ENCODE measurements at places on chromosomes 16 and 17.
A peak's percentile ranks its signal among the peaks of the same experiment; 100 is the strongest.

DNA sequence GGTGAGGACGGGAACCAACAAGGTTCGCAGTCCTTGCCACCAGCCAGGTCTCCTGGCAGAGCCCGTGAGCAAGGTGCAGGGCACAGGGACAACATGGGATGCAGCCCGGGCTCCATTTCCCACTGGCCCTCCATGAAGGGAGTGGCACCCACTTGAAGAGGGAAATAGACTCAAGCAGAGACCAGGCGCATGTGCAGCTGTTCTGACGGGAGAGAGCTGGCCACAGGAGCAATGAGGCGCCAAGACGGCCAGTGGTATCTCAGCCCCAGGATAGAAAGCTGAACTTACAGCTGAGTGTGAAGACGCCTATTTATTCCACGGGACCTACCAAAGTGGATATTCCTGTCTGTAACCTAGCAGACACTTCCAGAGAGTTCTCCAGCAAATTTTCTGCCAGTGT, 8.2 kb upstream of the FOXJ1 start:
- DNase-seq, result no peak

DNA sequence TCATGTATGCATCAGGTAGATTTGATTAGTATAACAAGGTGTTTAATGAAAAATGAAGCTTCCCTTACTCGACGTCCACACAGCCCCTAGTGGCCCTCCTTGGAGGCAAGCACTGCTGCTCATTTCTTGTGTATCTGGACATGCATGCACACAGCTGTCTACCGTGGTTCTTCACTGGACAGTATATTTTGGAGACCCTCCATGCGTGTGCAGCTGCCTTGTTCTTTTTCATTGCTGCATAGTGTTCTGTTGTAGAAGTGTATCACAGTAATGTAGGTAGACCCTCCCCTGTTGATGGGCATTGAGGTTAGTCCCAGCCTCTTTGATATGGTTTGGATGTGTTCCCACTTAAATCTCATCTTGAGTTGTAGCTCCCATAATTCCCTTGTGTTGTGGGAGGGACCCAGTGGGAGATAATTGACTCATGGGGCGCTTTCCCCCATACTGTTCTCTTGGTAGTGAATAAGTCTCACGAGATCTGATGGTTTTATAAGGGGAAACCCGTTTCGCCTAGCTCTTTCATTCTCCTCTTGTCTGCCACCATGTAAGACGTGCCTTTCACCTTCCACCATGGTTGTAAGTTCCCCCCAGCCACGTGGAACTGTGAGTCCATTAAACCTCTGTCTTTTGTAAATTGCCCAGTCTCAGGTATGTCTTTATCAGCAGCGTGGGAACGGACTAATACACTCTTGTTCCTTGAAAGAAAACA, 6.3 kb downstream of the CMIP start:
- DNase-seq, result no peak

DNA sequence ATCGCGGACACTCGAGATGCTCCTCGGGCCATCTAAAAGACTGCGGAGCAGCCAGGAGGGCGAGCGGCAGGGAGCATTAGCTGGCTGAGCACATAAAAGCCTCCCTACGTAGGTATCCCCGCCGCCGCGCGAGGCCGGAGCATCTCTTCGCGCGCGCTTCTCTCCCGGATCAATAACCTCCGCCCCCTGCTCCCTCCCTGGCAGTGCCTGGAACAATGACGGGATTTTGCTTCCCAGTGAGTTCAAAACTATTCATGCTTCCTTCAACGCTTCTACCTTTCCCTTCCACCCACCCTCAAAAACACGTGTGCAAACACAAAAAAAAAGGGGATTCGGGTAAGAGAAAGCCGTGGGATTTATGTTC, 984 bp downstream of the CENPV start:
- no peak for DNase-seq

DNA sequence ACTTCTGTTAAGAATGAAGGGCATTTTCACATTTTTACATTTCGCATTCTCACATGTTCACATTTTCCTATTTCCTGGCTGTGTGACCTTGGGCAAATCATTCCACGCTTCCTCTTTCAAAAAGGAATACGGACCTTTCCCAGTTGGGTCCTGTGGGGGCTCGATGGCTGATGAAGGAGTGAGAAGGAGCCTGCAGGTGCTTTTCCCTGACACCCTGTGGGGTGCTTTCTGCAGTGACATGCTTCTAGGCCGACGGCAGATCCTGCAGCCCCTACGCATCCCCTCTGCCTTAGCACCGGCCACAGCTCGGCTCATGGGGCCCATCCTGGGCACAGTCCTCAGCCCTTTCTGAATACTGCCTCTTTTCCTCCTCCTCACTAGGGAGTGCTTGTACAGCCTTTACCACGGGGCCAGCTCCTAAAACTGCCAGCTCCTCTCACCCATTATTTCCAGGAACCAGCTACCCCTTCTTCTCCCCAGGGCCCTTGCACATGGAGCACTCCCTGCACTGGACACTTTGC, 91.0 kb downstream of the FOXL1 start:
- DNase-seq, result no peak

DNA sequence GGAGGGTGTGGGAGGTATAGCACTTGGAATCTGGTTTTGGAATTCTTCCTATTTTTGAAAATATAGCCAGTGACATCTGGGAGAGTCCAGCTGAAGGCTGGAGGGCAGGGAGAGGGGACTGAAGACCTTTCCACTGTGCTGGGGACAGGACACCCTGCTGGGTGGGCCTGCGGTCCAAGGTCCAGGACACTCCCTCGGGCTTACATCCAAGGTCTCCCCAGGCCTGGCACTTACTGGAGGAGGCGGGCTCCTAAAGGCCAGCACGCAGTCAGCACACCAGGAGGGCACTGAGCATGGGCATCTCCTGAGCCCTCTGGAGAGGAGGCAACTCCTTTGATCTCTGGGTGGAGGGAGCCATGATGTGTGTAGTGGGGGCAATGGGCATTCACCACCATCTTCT, 35.5 kb upstream of the ETV4 start:
- no peak for DNase-seq

GRCh38 chr16:21645261-21645721, 7.1 kb downstream of the IGSF6 start:
- DNase-seq, result no peak

GRCh38 chr16:12417030-12417814, 386.5 kb downstream of the CPPED1 start:
- no peak for DNase-seq

GRCh38 chr16:9846362-9847099, 335.7 kb downstream of the GRIN2A start:
- DNase-seq, result no peak

DNA sequence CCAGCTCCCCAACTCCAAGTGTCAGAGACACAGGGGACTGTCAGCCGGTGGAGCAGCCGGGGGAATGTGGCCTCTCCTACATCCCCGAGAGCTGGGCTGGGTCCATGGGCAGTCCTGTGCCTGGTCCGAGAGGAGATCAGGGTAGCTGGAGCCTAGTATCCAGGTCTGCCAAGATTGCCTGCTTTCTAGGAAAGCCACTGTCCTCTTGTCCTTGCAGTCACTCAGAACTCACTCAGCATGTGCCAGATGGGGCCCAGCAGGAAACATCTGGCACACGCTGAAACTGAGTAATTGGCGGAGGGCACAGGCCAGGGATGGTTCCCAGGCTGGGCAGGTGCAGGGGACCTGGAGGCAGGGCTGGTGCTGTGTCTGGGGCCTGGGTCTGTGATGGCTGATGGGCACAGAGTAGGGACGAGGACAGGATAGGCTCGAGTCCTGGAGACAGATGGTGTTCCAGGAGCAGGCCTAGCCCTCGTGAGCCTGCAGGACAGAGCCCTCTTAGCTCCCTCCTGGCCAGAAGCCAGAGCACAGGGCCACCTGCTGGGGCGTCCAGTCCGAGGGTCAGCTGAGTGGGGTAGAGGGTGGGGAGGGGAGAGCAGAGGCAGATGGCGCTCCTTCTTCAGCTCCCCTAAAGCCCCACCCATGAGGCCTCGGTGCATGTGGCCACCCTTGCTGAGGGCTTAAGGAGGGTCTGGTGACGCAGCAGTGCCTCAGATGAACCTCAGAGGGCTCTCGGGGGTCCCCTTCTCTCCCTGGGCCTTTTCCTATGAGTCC, 31.1 kb downstream of the ADCY7 start:
- DNase-seq, result no peak

DNA sequence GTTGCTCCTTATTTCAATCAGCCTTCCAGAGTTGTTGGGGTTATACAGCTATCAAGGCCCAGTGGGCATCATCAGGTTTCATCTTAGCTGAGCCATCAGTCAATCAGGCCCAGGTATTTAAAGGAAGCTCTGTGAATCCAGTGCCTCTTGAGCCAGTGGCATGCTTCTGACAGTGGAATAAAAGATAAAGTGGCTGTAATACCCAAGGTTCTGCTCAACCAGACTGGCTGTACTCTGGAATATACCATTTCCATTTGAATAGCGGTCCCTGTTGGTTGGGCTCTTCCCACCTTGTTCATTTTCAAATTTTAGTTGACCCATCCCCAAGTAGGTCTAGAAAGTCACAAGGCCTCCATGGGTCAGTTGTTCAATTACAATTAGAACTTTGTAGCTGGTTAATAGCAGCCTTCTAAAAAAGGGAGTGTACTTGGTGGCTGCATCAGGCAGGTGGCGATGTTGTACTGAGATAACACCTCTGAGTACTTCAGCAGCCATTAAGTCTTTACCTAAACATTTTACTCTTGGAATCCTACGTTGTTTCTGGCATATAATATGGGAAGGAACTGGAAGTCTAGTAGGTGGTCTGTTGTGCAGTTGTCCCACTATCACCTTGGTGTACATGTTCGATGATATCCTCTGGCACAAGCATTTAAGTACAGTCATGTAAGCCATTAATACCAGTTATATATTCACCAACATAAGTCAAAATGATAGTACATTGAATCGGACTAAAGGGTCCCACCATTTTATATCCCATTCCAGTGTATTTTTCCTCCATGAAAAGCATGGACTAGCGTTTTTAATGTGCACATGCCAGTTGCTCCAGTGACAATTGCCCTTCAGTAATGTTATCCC, 294.1 kb downstream of the BCAS3 start:
- DNase-seq, result no peak

- DNase-seq, result peak; percentile 55
Measured at GRCh38 chr17:48023400-48024148, 14.0 kb downstream of the COPZ2 start.

DNA sequence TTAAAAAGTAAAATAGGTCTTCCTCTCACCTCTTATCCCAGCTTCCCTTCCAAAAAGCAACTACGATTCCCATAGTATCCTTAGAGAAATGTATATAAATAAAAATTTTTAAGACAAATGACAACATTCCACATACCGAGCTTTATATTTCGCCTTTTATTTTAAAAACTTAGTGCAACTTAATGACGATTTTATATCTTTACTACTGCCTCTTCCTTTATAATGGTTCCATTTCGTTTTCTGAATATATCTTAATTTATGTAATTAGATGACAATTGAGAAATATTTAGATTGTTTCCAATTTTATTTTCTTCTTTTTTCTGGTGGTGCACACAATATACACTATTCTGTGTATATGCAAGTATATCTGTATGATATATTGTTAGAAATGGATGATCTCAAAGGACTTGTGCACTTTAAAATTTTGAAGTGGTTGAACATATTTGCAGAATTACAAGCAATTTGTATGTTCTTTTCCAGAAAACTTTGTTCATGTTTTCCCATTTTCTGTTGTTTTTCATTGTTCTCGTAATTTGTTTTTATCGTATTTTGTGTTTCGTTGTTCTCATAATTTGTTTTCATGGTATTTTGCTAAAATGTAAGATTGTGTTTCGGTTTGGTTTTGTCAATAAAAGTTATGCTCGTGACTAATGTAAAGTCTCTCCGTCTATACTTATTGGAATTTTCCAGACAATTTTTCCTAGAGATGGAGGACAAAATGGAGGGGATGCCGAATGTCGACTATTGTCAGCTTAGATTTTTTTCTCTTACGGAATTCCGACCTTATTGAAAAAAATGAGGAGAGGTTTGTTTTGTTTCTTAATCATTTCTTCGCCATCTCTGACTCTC, 20.4 kb upstream of the HOXB13 start:
- no peak for DNase-seq

GRCh38 chr16:88462396-88462795, 9.3 kb downstream of the ZFPM1 start:
- no peak for DNase-seq

GRCh38 chr16:12087901-12088421, 111.4 kb downstream of the SNX29 start:
- no peak for DNase-seq

DNA sequence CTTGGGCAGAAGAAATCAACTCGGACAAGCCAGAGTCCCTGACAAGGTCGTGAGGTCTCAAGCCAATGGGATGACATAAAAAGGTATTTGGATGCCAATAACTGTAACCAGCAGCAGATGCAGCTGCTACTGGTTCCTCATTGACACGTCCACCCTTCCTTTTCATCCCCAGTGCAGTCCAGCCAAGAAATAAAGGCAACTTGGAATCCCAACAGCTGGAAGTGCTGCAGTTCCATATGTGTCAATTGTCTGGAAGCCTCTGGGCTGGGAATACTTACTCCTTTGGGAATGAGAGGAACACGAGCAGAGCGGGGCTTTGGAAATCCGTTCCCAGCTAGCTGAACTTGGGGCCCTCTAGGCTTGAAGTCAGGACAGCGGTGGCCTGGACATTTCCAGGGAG, 360.4 kb upstream of the ZFHX3 start:
- no peak for DNase-seq

DNA sequence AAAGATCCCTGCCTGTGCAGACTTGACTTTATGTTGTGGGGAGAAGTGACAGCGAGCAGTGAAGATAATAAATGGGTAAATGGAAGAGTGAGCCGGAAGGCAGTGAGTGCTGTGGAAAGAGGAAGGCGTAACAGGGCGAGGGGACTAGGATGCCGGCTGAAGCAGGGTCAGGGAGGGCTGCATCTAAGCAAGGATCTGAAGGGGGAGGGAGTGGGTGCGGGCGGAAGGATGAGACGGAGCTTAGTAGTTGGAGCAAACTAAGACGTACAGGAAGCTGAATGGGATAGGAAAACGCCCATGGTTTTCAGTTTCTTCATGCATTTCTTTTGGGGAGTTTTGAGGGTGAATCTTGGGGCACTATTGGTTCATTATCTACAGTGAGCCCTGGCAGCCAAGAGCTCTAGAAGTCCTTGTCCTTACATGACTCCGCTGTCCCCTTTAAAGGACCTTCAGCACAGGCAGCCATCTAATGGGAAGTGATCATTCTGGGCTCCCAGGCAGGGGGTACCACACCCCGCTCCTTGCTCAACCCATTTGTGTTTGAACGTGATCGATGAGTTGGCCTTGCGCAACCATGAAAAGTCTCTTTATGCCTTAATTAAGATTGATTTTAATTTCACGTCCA, 10.4 kb upstream of the NAT9 start:
- DNase-seq, result no peak

DNA sequence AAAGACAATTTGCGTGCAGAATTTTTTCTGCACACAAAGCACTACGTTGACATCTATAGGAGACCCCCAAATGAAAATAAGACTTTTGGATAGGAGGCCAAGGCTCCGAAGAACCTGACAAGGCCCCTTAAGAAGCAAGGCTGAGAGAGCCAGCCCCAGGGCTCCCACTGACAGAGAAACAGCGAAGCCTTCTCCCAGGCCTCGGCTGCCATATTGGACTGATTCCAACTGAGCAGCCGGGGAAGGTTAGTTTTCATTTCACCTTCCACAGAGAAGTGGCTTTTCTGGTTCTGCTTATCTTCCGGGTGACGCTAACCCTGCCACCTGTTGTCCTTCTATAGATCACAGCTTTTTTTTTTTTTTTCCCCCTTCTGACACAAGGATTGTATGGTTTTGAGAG, 356.7 kb downstream of the SOX9 start:
- no peak for DNase-seq

GRCh38 chr17:50708050-50709000, 611 bp upstream of the ANKRD40 start:
- no peak for DNase-seq

Data from amygdala (tissue), 56 donors.